Right atrium auricular region (tissue), 2 donors: ENCODE measurements at places on chromosomes 11 and 22. TPM values are rescaled to one million over a fixed set of nuclear protein-coding genes. Genes with fewer than 3 reads are reported as not detected.

ZNF214 gene
- total RNA-seq = 0.74 TPM

GRCh38 chr11:58004664-58005063, 19.0 kb upstream of the OR9Q1 start:
- DNase-seq = no peak

DNA sequence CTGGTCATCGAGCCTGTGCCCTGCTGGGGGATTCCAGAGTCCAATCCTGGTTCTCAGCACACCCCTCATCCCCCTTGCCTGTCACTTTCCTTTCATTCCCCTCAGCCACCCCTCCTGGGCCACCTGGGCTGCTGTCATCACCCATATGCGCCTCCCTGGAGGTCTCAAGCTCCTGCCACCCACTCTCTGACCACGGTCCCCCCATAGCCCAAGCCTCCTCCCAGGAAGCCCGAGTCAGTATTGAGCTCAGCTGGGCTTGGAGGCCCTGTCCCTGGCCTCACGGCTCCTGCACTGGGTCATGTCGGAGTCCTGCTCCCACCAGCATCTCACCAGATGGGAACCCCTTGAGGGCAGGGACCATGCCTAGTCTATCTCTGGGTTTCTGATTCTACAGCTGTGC, 44.6 kb downstream of the NFAM1 start:
- DNase-seq = no peak

- no peak for DNase-seq
These were observed 501.9 kb downstream of the CNTN5 start for GRCh38 chr11:99522467-99523173.

- no peak for DNase-seq
These were observed 4.1 kb upstream of the ELFN2 start for GRCh38 chr22:37431366-37431765.

DNA sequence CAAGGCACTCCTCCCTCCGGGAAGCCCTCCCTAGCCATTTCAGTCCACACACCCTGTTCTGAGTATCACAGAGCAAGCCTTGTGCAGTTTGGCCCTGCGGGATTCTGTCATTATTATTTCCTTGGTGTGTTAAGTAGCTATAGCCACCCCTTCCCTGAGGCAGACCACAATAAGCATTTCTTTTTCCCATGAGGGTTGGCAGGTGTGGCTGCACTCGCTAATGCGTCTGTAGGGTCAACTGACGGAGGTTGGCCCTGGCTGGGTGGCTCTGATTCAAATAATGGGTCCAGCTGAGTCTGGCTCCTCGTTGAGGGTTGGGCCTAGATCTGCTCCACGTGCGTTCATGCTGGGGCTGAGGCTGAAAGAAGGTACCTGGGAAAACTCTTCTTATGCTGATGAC, 5.1 kb downstream of the F2 start:
- no peak for DNase-seq

DNA sequence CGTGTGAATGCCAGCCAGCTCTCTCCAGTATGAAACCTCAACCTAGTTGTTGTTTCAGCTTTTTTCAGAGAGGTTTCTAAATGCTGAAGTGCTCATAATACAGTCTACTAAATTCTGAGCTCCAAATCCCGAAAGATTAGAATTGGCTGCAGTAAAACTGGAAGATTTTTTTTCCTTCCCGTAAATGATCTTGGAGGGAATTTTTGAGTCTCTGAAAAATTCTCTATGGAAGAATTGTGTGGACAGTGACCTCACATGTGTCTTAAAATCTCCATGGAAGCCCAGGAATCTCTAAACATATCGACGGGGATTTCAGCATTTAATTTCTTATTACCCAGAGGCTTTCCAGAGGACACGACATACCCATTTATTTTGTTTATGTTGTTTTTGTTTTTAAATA, 1499.2 kb downstream of the LRRC4C start:
- DNase-seq = no peak

GRCh38 chr11:62976109-62976508, 8.7 kb downstream of the SLC22A6 start:
- no peak for DNase-seq

- no peak for DNase-seq
These were observed 1.9 kb upstream of the LTBP3 start for GRCh38 chr11:65559951-65560537.

DNA sequence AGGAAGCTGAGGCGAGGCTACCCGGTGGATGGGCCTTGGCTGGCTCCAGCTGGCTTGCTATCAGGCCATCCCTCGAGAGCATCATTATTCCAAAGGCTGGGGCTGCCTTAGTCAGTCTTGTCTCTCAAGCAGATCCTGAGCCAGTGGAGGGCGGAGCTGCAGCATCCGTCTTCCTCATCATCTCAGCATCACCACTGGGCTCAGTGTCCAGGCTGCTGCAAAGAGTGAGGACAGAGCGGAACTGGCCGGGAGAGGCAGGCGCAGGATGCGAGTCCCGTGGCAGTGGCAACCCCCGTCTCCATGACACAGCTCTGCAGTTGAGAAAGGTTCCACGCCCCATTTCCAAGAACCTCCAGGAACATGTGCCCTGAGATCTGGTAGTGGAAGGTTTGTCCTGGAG, 4.4 kb downstream of the TP53I11 start:
- peak; percentile 96 for DNase-seq

MCAM gene
- 356 TPM for total RNA-seq

GNAZ gene
- total RNA-seq = 3.2 TPM

DEFB131B gene
- not detected for total RNA-seq

- peak; percentile 63 for DNase-seq
These were observed 262.8 kb upstream of the PLET1 start for GRCh38 chr11:112523477-112523876.

DNA sequence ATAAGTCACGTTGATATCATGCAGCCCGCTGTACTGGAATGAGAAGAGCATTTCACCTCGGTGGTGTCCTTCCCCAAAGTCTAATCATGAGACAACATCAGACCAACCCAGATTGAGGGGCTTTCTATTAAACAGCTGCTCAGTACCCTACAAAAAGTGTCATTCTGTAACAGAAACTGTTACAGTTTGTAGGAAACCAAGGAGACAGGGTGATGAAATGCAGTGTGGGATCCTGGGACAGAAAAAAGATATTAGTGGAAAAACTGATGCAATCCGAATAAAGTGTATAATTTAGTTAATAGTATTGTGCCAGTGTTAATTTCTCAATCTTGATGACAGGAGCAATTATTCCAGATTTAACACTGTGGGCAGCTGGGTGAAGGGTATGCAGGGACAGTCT, 128.0 kb downstream of the MICAL2 start:
- no peak for DNase-seq

CEND1 gene
- not detected for total RNA-seq

DNA sequence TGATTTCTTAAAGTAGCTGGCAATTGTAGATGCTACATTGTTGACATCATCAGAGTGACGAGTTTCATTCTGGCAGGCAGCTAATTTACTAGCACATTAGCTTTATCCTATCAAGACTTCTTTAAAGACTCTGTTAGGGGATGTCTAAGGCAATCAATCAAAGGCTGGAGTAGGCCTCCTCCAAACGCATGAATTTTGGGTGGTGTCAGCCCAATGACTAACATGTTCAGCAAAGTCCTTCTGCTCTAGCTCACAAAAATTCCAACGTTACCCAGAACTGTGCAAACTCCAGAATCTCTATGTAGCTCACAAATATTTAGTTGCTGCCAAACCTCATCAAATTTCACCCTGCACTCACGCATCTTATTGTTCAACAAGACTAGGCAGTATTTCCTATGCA, 395.6 kb downstream of the DLG2 start:
- DNase-seq = no peak

DNA sequence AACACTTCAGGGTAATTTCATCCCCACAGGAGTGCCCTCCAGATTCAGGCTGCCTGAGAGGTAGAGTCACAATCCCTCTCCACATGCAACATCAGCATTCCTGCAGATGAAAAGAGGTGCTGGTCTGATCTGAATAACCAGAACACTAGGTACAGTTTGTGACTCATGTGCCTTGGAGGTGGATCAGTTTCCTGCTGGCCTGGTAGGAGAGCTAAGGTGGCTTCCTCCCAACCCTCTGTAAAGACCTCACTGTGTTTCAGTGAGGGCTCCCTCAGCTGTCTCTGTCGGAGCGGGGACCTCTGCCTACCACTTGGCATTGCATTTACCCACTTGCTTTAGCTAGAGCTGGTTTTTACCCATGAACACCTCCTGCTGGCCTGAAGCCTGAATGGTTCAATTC, 7.6 kb downstream of the OR9G1 start:
- DNase-seq = no peak
